ENCODE measurements at places on chromosomes 2 and 18.

- DNase-seq: peak; percentile 19
These were observed 19.7 kb upstream of the SFXN5 start for GRCh38 chr2:73091164-73091563.

- no peak for DNase-seq
These were observed 3.5 kb upstream of the TUBB6 start for GRCh38 chr18:12304351-12305210.

DNA sequence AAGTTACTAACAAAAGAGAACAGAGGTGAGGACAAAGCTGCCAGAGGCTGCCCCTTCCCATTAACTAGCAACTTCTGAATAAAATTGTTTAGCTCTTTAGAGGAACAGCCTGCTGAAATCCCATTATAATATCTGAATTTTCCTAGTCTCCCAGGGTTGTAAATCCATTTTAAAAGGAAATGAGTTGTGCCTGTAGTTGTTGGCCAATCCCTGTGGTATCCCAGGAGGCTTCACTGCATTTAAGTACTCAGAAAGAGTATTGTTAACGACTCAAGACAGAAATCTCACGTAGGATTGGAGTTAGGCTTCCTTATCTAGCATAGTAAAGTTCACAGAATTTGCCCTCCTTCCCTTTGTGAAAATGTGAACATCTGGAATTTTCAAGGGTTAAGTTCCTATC is 8.9 kb downstream of the LAPTM4A start:
- DNase-seq: no peak

DNA sequence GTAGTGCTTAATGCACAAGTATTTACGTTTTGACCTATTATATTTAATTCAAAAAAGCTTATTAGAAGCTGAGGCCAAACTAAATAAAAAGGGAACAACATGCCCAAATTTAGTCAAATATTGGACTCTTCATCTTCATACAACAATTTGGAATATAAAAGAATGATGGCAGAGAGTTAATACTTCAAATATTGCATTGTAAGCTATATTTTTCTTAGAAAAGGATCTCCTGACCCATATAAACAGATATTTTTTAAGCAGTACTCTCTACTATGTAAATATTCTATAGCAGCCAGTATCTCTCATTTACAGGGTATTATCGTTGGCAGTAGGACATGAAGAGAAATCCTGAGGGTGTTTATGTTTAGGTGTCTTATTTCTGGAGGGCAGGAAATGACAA is 531.2 kb downstream of the NYAP2 start:
- DNase-seq: peak; percentile 50

GRCh38 chr18:46242183-46242582 is 138.0 kb downstream of the HAUS1 start:
- DNase-seq: no peak

- no peak for DNase-seq
These were observed 788.4 kb upstream of the SOX11 start for GRCh38 chr2:4903656-4904348.

DNA sequence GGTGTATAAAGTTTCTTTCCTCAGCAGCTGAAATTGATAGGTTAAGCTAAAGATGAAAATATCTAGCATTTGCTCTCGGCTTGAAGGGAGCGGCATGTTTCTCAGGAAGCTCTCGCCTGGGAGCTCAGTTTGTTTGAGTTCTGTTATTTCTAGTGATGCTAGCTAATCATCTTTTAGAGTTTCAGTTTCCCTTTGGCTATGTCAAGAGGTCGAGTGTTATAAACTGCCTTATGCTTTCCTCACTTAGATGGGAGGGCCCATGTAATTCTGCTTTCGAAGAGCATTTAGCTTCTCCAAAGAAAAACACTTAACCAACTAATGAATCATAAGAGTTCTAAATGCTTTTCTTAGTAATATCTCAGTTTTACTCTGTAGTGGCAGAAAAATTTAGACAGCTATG is 33.6 kb downstream of the PLCL1 start:
- DNase-seq: peak; percentile 24

DNA sequence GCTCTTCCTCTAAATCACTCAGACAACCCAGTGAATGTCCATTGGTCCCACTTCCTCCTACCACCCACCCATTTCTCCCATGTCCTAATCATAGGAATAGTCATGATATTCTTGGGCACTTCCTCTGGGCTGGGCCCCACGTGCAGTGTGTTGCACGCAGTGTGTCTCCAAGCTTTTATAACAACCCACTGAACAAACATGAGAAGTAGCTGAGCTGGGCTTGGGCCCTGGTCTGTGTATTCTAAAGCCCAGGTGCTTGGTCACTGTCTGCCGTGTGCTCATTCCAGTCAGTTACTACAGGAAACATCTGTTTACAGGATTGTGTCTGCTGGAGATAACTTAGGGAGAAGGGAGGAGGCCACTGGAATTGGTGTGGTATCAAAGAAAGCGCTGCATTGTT is 64.2 kb upstream of the THOC1 start:
- no peak for DNase-seq

DNA sequence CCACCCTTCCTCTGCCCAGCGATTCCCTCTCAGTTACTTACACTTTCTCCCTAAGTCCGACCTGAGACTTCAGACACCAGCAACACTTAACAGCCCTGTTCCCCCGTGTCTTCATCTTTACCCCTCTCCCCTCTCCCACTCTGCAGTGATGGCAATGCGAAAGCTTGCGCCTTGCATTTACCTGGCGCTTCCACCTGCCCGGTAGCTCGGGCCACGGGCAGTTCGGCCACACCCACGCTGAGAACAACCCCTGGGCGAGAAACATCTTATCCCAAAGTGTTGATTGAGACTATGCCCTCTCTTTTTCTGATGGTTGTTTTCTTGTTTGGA is 558 bp downstream of the DNAJC10 start:
- peak; percentile 9 for DNase-seq

GRCh38 chr2:65055422-65056214 is 598 bp upstream of the CEP68 start:
- DNase-seq: no peak

DNA sequence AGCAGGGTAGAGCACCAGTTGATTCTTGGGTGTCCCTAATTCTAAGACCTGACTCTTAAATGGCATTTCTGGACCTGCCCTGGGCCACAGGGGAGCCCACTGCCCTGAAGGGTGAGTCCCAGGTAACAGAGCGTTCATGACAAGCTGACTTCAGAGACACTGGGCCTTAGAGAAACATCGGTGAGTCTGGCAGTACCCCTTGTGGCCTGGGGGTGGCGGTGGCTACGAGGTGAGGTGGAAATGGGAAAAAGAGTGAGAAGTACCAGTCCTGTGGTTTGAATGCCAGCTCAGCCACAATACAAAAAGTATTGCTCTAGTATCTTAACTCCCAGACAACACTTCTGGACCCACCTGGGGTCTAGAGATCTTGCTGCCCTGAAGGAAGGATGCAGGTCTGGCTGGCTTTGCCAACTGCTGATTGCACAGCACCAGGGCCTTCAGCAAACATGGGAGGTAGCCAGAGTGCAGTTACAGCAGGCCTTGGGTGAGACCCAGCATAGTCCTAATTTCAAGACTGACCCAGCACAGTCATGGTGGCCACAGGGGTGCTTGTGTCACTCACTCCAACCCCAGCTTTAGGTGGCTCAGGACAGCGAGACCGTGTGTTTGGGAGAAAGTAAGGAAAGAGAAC is 44.5 kb downstream of the USP34 start:
- DNase-seq: peak; percentile 17

DNA sequence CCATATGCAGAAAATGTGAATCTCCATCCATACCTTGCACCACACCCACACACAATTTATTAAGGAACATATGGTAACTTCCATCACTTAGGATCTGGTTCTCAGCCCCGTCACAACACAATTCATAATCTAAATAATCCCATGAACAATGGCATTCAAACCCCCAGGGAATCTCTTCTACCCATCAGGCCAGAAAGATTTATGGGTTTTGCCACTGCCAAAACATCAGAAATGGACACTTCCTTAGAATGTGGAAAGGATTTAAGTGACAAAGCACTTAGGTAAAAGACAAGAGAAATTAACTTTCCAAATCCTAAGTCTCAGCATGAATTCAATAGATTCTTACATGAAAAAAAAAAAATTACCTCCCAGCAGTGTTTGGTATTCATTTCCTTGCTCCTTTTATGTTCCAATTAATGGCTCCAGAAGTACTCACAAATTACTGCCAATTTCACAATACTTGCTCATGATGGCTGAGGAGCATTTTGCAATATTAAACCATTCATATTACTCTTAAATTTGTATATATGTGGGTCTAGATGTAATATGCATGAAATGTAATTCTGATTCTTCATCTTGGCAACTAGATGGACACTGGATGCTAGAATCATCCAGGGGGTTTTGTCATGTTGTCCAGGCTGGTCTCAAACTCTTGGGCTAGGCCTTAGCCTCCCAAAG is 56.5 kb upstream of the TMEM247 start:
- peak; percentile 73 for DNase-seq

- DNase-seq: no peak
These were observed 14.9 kb downstream of the COPS9 start for GRCh38 chr2:240121190-240121589.

GRCh38 chr2:73333564-73333963 is 40.2 kb upstream of the EGR4 start:
- no peak for DNase-seq

- DNase-seq: no peak
These were observed 49.1 kb upstream of the CPO start for GRCh38 chr2:206890179-206890578.

- peak; percentile 42 for DNase-seq
These were observed 38.7 kb downstream of the MAP4K4 start for GRCh38 chr2:101736233-101736632.

- no peak for DNase-seq
These were observed 59.7 kb upstream of the NABP1 start for GRCh38 chr2:191618046-191618780.

DNA sequence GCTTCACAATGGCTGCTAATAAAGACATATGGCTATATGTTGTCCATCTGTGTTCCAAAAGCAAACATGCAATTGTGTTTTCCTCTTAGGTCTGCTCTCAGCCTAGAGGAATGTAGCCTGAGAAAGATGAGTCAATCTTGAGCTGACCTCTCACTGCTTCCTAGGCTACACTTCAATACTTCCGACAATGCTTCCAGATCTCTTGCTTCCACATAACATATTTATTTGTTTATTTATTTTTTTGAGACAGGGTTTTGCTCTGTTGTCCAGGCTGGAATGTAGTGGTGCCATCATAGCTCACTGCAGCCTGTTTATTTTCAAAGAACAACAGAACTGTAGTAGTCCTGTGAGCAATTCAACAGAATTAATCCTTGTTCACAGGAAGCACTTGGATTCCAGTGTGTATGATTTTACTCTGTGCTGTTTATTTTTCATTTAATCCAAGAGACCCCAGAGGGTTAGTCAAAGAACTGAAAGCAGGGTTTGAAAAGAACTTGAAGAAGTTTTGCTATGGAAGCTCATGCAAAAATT is 437.9 kb downstream of the TXNL1 start:
- DNase-seq: peak; percentile 58

DNA sequence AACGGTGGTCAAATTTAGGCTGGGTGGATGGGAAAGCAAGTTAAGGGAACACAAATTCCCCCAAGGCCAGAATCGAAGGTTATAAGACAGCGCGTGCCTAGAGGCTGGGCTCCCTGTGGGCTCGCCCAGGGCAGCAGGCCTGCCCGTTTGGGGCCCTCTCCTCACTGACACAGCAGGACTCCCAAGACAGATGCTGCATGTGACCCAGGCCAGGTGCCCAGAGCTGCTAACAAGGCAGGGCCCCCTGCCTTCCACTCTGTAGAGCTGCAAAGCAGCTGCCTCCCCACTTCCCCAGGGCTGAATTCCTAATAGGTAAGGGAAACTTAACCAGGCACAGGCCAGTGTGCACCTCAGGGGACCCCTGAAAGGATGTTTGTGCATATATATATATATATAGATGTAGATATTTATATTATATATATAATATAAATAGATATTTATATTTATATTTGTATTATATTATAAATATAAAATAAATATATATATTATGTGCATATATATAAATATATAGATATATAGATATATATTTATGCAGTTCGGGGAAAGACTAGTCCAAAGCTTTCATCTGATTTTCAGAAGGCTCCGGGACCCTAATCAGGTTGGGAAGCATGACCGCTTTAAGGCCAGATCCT is 43.7 kb downstream of the TMEM37 start:
- DNase-seq: no peak

GRCh38 chr2:149037851-149038250 is 648 bp upstream of the LYPD6B start:
- DNase-seq: no peak

All from fibroblast of gingiva (primary cell).